ENCODE measurements at places on chromosomes 3 and 15. TPM values are rescaled to one million over a fixed set of nuclear protein-coding genes. Genes with fewer than 3 reads are reported as not detected.

DNA sequence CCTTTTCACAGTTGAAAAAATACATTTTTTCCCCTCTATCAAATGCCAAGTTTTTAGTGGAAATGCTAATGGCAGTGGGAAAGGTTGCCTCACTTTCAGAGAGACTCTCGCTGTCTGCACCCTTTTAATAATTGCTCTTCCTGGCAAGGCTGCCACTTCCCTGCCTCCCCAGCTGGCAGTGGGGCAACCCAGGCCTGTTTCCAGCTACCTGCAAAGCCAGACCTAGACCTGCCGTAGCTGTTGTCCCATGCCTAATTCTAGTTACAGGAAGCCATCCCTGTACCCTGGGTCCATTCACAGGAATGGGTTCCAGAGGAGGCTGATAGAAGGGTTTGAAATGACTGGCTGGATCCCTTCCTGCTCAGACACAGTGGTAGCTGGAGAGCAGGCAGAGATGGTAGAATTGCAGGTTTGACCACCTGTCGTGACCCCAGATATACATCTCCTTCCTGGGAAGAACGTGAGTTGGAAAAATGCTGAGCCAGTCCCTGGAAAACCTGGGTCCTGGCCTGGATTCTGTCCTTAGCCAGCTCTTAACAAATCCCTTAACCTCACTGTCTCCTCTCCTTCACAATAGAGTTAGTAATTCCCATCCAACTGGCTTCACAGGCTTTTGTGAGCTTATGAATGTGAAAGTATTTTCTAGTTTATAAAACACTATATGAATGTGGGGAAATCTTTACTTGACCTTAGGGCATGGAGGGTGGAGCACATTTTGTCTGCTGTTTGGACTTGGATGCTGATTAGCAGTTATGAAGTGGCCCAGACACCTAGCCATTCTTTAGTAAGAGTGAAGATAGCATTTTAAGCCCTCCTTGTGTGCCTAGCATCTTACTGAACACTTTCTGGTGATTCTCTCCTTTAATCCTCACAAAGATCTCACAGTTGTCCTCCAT, 12.9 kb upstream of the ALPK3 start:
- no peak overlapping the region for H3K27ac ChIP-seq
- H3K36me3 ChIP-seq, result no peaks in the 10 kb centered on the region
- no peak overlapping the region for H3K4me3 ChIP-seq
- H3K4me1 ChIP-seq, result no peaks in the 10 kb centered on the region

DNA sequence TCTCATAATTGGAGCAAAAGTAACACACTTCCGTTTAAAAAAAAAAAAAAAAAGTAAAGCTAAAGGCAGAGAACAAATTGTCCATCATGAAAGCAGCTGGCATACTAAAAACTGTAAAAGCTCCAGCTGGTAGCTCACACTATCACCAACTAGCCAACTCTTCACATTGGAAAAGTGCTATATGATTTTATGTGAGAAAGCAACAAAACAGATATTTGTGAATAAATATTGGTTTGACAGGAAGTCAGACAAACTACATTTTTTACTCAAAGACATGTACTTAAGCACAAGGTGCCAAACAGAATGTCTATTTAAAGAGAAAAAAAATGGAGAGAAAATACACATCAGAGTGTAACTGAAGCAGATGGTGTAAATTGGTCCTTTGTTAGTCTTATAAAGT, 231.2 kb upstream of the CADM2 start:
- H3K4me1 ChIP-seq, result no peaks in the 10 kb centered on the region
- H3K4me3 ChIP-seq, result no peak overlapping the region
- no peaks in the 10 kb centered on the region for H3K27me3 ChIP-seq
- DNase-seq, result no peak
- no peak overlapping the region for H3K27ac ChIP-seq
- H3K36me3 ChIP-seq, result no peaks in the 10 kb centered on the region

GRCh38 chr3:129585949-129586657, 20.4 kb downstream of the PLXND1 start:
- H3K4me1 ChIP-seq, result peaks cover 10% of the 10 kb centered on the region
- peaks cover 53% of the 10 kb centered on the region for H3K36me3 ChIP-seq
- H3K27ac ChIP-seq, result no peak overlapping the region
- H3K4me3 ChIP-seq, result no peak overlapping the region
- DNase-seq, result no peak
- H3K27me3 ChIP-seq, result no peaks in the 10 kb centered on the region

DNA sequence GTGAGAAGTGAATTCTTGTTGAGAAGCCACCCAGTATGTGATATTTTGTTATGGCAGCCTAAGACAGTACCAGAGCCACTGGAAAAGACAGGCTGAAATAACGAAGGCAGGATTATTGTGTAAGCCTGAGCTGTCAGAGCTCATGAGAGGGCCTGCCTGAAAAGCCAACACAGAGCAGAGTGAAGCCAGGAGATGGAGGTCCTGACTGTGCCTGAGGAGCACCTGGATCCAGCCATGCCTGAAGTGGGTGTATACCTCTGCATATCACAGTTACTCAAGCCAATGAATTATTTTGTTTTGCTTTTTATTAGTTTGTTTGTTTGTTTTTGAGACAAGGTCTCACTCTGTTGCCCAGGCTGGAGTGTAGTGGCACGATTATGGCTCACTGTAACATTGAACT, 4.1 kb upstream of the CMTM7 start:
- H3K4me1 ChIP-seq, result peaks cover 3% of the 10 kb centered on the region
- no peaks in the 10 kb centered on the region for H3K36me3 ChIP-seq
- no peaks in the 10 kb centered on the region for H3K27me3 ChIP-seq
- DNase-seq, result no peak

DNA sequence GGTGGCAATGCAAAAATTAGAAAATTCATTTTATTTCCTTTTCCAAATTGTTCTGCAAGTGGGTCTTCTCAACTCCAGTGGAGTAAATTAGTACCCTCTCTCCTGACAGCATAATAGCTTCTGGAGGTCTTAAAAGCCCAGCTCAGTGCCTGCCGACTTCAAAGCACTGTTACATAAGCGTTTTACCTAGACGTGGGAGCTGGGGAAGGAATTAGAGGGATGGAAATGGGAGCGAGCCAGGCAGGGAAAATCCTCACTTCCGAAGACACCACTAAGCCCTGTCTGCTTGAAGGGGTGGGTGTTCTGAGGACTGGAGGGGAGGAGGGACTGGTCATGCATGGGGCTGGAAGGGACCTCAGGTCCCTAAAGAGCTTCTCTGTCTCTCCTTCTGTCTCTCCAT, 77.2 kb upstream of the SLC6A1 start:
- no peaks in the 10 kb centered on the region for H3K4me1 ChIP-seq
- H3K27ac ChIP-seq, result no peak overlapping the region
- no peaks in the 10 kb centered on the region for H3K36me3 ChIP-seq
- H3K27me3 ChIP-seq, result no peaks in the 10 kb centered on the region
- no peak for DNase-seq

Gene MOBP
- 0.13 TPM for polyA plus RNA-seq

Gene FAM98B
- polyA plus RNA-seq, result 5.2 TPM

Gene CGNL1
- 15.6 TPM for polyA plus RNA-seq

Gene SENP2
- polyA plus RNA-seq, result 46.3 TPM

Data from adrenal gland (tissue), 19 donors.